Spinal cord (tissue), 10 donors: ENCODE measurements at places on chromosomes 6 and 20.

GRCh38 chr6:52976149-52976548, 18.9 kb downstream of the GSTA4 start:
- no peak for DNase-seq

- DNase-seq, result no peak
These were observed 15.0 kb downstream of the IFT52 start for GRCh38 chr20:43605715-43606114.

DNA sequence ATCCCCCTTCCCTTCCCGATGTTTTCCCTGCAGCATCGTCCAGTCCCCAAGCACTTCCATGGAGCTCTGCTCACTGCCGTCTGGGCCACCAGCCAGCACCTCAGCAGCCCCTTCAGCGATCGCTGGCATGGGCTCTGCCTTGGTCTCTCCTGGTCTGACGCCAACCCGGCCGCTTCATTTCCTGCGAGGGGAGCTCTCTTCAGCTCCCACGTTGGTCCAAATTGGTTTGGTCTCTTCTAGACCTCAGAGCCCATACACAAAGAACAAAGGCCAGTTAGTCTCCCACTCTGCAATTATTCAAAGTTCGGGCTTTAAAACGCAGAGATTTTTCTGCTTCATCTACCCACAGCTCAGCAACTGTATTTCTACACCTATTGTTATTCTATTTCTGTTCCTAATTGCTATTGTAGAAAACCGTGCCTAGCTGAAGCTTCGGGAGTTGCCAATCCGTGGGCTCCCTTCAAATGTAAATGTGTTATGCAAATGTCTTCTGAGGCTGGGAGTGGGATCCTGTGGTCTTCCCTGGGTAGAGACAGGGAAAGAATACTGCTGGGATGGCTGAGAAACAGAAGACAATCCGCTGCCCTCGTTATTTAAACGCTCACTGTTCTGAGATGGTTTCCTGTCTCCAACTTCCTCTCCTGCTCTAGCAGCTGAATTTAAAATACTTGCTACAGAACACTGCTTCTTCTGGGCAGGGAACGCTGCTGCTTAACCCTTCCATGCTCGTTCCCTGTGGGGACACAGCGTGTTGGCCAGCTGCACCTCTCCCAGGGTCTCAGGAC, 154.2 kb upstream of the QKI start:
- DNase-seq, result peak; percentile 86

DNA sequence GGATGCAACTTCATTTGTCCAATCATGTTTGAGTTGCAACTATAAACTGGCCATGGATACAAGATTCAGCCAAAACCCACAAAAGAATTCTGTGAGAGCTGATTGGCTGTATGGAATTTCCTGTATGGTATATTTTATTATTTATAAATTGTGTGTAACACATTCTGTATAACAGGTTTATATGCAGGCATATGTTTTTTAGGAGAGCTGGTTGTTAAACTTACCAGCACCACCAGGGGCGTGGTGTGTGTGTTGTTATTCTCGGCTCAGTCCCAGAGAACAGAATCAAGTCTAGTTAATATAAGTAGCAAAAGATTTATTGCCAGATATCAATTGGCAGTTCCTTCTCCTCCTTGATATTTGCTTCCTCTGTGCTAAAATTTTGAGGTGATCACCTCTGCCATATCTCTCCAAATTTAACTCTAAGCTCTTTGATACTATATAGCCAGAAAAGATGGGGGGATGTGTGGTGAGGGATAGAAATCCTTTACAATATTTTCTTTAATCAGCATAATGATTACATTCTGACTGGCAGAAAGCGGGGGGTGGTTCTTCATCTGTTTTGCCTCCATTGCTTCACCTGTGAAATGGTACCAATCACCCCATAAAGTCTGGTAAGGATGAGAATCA, 22.9 kb downstream of the CNBD2 start:
- no peak for DNase-seq

- DNase-seq, result no peak
These were observed 27.1 kb upstream of the NRN1 start for GRCh38 chr6:6033858-6034257.

DNA sequence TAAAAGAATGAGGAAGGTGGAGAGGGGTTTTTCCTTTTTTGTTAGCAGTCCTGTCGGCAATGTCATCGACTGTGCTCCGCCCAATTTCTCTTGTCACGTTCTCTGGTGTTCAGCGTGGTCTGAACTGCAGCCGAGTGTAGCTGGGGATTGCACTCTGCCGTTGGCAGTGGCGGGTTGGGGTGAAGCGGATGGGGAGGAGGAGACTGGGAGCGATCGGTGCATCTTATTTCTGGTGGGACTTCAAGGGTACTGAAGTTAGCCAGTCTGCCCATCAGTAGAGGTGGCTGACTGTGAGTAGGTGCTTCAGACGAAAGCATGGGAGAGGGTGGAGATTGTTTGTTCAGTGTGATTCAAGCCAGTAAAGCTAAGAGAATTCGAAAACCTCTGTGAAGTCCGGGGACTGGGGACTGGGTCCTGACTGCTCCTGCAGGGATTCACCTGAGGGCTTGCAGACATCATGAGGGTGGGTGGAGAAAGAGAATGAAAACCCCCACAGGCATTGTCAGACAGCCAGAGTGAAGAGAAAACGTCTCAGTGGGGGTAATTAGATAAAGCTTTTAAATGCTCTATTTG, 5.1 kb downstream of the RREB1 start:
- DNase-seq, result peak; percentile 42

DNA sequence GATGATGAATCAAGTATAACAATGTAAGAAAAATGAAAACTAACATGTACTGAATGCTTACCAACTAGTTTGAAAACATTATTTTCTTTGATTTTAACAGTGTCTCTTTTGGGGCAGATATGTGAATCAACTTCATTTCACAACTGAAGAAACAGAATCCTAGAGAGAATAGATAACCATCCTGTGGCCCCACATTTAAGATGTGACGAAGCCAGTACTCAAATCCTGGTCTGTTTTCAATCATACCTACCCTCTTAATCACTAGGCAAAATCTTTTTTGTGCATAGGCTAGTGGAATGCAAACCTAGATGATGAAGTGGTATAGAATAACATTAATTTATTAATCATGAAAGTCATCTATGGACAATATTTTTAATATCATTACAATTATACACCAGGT, 371.6 kb upstream of the EPHA7 start:
- no peak for DNase-seq

DNA sequence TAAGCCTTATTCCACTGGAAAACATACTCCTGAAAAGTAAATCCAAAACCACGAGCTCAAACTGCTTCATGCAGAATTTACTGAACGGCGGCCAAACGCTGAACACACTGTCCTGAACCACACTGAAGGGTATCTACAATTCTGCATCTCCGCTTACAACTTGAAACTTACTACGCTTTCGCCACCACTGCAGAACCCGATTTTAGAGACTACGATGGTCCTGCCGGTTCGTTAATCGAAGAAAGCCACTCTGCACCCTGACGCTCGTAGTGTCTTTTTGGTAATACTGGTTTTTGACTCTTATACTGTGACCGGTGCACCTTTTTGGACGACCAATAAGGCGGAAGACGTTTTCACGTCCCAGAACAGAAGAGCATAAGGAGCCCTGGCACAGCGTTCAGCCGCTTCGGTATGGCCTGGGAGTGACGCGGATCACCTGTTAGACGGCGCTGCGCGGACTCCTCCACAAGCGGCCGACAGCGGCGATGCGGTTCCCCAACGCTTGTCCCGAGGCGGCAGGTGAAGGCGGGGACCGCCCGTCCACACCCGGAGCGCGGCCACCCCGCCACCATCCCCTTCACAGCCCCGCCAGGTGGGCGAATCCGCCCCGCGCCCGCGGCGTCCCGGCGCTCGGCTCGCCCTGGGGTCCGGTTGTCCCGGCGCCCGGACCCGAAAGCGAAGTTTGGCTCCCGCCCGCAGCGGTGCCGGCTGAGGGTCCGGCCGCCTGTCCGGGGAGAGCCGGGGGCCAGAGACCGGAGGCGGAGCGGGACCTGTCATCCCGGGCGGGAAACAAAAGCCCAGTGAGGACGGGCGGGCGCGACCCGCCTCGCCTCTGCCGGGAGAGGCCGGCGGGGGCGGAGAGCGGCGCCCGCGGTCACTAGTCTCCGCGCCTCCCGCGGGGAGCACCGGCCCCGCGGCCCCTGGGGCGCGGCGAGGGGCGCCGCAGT, 784 bp downstream of the FKBP5 start:
- DNase-seq, result no peak

DNA sequence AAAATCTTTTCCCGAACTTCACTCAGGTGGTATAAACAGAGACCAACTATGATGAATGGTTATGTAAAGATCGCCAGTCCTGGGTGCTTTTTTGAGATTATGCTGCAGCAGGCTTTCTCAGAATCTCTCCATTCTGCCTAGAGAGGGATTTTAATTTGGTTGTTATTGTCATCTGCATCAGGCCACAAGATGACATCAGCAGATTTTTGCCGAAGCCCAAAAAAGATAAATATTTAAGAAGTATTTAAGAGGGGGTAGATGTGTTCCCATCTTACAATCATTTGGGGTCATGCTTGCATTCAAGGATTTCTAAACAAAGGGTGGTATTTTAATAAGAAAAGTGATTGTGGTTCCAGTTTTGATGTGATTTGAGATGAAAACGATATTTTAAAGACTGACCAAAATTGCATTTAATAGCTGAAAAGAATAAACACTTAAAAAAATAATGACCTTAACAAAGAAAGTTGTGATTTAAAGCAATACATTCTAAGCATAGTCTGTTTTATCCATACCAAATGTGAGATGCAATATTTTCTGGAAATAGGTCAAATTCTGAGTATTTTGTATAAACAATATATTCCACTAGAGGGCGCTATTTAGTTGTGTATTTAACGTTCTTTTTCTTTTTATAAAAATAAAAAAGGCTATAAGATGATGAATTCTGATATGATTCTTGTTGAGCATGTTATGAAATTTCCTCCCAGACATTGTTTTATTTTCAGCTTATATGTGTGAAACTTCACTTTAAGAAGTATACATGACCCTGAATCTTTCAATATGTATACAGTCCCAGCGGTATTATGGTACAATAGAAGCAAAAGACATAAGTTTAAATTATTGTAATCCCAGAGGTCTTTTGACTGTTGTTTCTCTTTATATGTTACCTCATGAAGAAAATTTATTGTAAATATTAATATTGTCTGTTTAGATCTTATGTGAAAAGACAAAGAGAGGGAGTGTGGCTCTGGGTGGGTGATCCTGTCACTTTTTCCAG, 51.0 kb upstream of the ZFP64 start:
- peak; percentile 85 for DNase-seq

DNA sequence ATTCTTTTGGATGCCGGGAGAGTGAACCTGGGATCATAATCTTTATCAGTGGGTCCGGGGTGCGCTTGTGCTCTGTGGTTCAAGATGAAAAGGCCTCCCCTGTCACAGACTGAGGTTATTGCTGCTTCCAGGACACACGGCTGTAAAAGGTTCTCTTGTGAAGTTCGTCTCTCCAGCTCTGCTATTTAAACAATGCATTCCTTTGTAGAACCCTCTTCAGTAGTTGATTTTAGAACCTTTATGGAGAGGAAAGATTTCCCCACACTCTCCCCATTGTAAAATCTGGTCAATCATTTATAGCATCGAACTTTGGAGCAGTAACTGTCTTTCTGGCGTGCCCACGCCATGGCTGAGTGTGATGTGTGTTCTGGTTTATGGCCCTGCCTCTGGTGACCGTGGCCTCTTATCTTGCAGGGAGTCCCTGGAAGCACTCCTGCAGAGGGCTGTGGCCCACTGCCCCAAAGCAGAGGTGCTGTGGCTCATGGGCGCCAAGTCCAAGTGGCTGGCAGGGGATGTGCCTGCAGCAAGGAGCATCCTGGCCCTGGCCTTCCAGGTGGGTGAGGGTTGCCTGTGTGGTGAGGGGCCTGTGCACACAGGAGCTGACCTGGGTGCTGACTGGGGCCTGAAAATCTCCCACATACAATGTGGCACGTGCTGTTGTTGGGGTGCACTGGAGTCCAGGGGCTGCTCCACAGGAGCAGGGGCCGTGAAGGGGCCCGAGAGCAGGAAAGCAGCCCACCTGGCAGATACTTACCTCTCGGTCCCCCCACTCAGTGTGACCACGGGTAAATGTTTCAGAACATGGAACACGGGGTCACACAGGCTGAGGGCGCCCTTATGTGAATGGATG, 11.6 kb upstream of the C20orf204 start:
- no peak for DNase-seq
